ENCODE measurements at places on chromosomes 3 and 15.

GRCh38 chr3:195064300-195064931 lies 206.5 kb downstream of the XXYLT1 start:
- DNase-seq: peak; percentile 18

DNA sequence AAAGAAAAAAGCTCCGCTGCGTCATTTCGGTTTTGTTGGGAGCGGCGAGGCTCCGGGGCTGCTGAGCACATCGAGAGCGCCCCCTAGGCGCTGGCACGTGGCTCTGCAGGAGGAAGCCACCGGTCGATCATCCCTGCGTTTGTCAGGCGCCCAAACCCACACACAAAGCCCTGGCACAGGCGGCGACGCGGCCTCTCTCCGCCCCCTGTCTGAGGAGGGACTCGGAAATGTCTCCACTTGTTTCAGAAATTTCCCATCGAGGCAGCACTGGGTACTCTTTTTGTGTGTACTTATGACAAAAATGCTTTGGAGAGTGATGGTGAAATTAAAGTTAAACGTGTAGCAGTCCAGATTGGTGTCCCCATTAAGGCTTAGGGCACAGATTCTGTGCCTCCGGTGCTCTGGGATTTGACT lies 407.3 kb upstream of the ONECUT1 start:
- DNase-seq: peak; percentile 47

DNA sequence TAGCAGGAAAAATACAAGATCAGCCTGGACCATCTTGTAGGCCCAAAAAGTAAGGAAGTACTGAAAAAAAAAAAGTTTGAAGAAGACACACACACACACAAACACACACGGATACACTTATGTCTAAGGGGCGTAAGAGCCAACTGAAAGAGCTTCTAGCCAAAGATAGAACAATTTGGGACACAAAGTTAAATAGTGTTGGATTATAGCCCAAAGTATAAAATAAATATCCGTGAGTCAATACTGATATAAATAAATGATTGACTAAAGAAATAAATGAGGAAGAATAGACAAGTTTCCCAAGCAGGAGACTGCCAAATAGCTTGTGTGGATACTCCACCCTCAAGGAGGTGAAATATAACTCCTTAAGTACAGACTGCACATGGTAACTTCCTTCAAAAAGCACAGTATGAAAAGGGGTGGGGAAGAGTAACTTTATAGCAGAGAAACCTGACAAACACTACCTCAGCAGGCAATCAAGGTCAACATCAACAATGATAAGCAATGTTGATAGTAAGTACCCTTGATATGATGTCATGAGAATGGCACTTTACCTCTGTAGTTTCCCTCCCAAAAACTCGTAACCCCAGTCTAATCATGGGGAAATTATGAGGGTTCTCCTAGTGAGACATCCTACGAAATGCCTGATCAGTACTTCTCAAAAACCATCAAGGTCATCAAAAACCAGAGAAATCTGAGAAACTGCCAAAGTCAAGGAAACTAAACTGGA lies 187.3 kb upstream of the ATP11B start:
- DNase-seq: no peak

- DNase-seq: no peak
Observed at GRCh38 chr3:149010504-149010951, 19.2 kb downstream of the GYG1 start.

- DNase-seq: no peak
Observed at GRCh38 chr3:143070977-143071551, 48.5 kb upstream of the CHST2 start.

GRCh38 chr3:42608581-42608980 lies 8.1 kb downstream of the NKTR start:
- DNase-seq: no peak

- DNase-seq: no peak
Observed at GRCh38 chr3:71566776-71567175, 16.8 kb downstream of the FOXP1 start.

GRCh38 chr3:29690686-29691353 lies 409.9 kb downstream of the RBMS3 start:
- DNase-seq: no peak

DNA sequence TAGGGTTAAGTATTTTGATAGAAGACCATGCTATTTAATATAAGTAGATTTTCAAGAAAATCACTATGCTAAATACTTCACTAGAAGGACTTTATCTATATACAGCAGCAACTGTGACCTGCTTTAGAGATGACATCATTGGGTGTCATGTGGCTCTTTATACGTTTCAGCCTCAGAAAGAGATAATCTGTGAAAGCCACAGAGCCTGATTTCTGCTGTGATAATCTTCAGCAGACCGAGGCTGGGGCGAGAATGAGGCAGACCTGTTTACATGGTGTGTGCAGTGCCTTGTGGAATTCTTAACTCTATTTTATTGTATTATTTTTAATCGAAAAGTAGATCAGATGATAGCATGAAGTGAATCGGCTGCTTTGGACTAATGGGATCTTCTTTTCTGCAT lies 471.2 kb downstream of the MFSD1 start:
- no peak for DNase-seq

DNA sequence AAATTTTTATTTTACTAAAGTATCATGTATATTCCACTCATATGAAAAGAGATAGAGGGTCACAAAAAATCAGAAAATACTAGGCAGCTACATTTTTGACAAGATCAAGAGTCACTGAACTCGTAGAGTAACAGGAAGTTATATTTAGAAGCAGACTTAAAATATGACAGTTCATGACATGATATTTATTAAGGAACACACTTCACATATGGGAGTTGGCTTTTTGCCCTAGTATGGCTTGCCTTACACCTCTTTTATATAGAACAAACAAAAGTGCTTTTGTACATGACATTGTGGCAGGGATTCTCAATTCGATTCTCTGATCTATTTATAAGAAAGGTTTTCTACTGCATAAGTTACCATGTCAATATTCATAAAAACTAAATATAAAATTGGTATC lies 80.1 kb upstream of the GBE1 start:
- peak; percentile 18 for DNase-seq

GRCh38 chr15:57440799-57441198 lies 64.5 kb downstream of the CGNL1 start:
- DNase-seq: no peak

- DNase-seq: no peak
Observed at GRCh38 chr15:94240480-94240879, 9.1 kb downstream of the MCTP2 start.

DNA sequence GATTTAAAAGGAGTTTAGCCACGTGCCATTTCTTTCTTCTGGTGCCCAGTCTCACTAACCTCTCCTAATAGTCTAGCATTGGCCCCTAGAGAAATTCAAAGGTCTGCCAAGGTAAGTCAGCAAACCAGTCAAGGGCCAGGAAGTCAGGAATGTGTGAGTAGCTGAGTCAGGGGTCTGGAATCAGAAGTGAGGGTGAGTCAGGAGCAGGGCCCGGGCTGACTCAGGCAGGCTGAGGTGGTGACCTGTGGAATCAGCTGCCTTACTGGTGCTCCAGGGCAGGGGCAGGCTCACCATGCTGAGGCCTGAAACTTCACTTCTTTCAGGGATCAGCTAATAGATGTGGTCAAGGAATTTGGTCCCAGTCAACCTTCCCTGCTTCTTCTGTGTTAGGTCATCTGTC lies 105.8 kb upstream of the MYZAP start:
- DNase-seq: no peak

DNA sequence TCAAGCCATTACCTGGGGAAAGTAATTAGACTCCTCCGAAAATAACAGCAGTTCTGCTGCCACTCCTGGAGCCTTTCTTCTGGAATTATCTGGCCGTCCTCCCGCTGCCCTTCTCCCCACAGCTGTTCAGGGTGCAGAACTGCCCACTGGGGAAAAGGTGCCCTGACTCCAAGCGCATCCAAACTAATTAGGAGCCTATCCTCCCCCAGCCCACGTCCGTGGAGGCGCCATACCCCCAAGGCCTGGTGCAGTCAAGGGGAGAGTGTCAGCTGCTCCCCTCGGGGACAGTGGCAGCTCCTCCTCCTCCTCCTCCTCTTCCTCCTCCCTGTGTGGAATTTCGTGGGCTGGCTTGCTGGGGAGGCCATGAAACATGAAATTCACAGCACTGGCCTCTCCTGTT lies 177.2 kb downstream of the XXYLT1 start:
- no peak for DNase-seq

- no peak for DNase-seq
Observed at GRCh38 chr3:43285644-43286043, 696 bp upstream of the SNRK start.

- DNase-seq: no peak
Observed at GRCh38 chr3:98058244-98058960, 23.3 kb upstream of the GABRR3 start.

GRCh38 chr15:41671656-41672648 lies 11.7 kb downstream of the MGA start:
- no peak for DNase-seq

DNA sequence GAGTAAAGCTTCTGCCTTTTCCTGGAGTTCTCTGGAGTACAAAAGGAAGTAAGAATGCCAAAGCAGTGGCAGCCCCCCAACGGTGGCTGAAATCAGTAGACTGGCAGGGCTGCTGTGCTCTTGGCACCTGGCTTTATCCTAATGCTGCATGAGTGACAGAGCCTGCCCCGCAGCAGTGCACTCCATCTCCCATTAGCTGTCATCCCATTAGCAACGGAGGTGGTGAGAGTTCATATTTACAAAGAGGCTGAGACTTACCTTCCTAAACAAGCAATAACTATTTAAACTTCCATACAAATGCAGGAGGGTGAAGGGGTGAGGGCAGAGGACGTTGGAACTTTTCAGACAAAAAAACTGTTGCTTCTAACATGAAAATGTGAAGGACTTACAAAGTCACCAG lies 51.9 kb downstream of the SERPINI1 start:
- DNase-seq: no peak

GRCh38 chr15:63440265-63440648 lies 58.6 kb upstream of the CA12 start:
- no peak for DNase-seq

DNA sequence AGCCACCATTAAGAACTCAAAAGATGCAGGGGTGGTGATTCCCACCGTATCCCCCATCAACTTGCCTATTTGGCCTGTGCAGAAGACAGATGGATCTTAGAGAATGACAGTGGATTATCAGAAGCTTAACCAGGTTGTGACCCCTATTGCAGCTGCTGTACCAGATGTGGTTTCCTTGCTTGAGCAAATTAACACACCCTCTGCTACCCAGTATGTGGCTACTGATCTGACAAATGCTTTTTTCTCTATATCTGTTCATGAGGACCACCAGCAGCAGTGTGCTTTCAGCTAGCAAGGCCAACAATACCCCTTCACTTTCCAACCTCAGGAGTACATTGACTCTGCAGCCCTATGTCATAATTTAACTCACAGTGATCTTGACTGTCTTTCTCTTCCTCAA lies 8.6 kb upstream of the MCF2L2 start:
- no peak for DNase-seq

DNA sequence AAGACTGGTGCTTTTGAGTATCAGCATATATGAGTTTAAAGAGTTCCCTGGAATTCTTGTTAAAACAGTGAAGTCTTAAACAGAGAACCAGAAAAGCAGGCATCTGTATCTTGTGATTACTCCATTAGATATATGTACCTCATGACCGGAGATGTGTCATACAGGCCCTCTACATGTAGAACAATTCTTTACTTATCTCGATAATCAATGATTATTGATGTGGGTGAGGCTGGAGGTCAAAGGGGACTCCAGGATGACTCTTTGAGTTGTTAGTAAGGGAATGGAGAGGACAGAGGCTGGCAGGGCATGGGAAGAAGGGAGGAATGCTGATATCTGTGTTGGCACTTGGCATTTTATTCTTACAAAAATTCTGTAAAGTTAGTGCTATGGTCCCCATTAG lies 155.7 kb downstream of the GAP43 start:
- DNase-seq: no peak

DNA sequence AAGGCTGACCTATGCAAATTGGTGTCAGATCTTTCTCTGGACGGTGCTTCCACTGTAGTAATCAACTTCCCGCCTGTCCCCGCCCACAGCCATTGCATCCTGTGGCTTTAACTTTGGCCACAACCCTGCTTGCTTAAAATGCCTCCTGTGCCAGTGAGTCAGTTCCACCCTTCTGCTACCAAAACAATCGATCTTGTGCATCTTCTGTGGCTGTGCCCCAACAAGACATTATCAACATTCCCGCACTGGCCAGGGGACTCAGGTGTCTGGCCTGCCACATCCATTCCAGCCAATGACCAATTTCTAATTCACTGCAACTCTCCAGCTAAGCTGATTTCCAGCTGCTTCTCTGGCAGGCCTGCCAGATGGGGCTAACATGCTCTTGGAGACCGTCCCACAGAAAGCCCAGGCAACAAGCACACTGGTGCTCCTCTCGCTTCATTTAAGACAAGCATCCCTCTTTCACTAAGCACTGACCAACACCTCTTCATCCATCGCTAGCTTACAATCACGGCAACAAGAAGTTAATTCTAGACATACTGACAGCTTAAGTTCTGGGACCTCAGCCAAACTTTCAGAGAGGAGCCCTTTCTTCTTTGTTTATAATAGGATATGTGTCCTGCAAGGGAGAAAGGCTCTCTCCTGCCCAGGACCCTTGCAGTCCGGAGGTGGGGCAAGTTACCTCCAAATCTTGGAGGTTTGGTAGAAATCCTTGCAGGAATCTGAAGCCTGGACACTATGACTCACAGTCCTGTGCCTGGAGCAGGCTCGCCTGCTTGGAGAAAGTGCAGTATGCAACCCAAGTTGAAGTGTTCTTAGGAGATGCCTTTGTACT lies 6.7 kb downstream of the CA12 start:
- DNase-seq: no peak
